ENCODE measurements at places on chromosomes 12 and 14.

DNA sequence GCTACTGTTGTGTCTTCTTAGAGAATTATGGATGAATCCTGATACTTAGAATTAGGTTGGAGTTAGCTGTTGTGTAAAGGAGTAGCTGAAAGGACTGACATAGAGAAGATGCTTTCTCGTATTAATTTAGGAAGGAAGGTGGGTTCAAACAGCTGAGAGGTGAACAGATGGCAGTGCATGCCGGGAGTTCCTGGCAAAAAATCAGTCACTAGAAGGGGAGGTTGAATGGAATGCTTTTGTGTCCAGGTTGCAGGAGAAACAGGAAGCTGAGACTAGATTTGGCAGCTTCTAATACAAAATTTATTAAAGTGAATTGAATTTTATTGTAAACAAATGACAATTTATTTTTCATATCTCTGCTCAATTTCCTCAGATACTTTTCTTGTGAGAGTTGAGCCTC is 70.8 kb downstream of the BTG1 start:
- no peak for DNase-seq

DNA sequence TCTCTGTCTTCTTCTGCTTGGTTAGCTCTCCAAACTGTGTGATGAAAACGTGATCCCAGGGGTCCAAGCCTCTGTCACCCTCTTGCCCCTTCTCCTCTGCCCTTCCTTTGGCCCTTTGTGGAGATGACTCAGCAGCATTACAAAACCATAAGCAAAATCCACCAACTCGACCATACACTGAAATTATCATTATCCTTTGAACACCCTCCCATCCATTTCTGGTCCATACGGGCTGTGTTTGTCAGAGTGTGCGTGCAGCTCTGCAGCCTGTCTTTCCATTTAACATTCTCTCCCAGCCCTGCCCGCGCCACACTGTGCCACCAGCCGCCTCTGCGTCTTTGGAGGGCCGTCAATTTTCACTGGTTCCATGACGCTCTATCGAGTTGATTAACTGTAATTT is 69.2 kb downstream of the SLC25A47 start:
- DNase-seq = no peak

DNA sequence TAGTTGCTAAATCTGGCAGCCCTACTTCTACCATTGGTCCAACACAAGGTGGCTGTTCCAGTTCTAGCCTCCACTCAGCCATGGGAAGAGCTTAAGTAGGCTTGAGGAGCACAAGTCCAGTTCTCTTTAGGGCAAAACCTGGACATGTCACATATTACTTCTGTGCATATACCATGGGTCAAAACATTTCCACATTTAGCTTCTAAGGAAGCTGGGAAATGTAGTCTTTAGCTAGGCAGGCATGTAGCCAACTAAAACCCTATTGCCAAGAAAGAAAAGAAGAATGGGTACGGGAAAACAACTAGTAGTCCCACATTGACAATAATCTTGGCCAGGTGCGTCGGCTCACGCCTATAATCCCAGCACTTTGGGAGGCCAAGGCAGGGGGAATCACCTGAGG is 20.9 kb upstream of the EEA1 start:
- no peak for DNase-seq

GRCh38 chr14:22412926-22413411 is 176.1 kb downstream of the DAD1 start:
- DNase-seq = no peak

GRCh38 chr14:100539003-100539660 is 48.1 kb downstream of the BEGAIN start:
- no peak for DNase-seq

Measured in GM12892 (cell line).